NCI-H460 (cell line): ENCODE measurements at places on chromosomes 2 and 18.

GRCh38 chr2:128281852-128282245, 36.8 kb downstream of the HS6ST1 start:
- no peak for DNase-seq

DNA sequence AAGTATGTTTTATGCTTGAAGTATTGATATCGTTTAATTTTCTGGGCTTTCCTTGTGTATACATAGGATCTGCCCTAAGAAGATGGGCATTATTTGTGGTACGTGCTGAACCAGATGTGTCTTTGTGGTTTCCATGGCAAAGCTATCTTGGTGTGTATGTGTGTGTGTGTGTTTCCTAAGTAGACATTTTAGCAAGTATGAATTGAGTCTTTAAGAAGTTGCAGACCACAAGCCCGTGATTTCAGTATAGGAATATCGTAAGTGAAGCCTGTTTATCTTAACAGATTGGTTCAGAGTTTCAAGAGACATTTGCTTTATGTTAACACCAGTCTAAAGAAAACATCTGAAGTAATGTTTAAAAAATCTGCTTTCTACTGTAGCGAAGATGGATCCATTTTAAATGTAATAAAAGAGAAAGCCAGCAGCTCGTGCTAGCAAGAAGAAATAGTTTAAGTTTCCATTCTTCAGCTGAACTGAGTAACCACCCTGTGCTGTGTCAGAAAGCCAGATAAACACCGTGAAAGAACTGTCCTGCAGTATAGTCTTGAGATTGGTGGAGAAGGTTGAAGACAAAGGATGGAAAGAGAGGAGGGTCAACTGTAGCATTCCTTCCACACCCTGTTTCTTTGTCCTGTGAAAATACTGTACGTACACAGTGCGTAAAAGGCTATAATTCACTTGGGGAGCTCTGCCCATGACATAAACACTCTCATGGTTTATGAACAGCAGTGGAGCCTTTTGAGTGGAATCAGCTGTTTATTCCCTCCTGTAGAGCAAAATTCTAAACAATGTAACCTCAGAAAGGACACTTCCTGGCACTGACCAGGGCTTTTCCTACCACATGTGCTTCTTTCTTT, 91.9 kb upstream of the FOSL2 start:
- DNase-seq, result no peak

DNA sequence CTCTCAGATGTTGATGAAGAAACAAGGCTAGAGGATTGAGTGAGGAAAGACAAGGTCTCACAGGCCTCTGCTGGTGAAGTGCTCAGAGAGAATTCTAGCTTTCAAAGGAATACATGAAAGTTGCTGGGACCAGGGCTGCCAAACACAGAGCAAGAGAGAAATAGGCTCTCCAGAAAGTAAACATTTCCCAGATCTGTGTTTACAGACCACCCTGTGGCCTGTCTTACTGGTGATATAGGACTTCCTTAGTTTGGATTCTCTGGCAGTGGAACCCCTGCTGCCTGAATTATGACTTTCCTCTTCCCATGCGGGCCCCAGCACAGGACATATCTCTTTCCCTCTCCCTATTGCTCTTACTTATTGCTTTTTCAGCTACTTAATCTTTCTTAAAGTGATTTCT, 64.5 kb downstream of the TACR1 start:
- DNase-seq, result no peak

DNA sequence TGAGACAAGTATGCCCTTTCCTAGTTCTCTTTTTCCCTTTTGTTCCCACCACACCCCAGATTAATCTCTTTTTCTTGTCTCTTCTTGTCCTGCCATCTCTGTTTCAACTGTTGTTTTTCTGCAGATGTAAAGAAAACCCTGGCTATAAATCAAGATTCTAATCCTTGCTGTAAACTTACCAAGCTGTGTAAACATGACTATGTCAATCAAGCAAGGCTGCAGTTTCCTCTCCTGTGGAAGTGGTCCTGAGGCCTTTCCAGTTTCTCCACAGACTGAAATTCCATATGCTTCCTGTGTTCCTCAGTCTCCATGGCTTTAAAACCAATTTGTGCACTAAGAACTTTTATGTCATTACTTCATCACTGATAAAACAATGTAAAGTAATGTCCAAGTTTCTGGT, 288.8 kb upstream of the PIK3C3 start:
- no peak for DNase-seq

GRCh38 chr2:182767578-182767977, 51.5 kb downstream of the DNAJC10 start:
- peak; percentile 13 for DNase-seq

GRCh38 chr18:60047556-60047955, 147.8 kb downstream of the PMAIP1 start:
- no peak for DNase-seq

GRCh38 chr2:217475791-217476190, 527.0 kb downstream of the TNS1 start:
- no peak for DNase-seq

- no peak for DNase-seq
These were observed 18.2 kb downstream of the MPHOSPH10 start for GRCh38 chr2:71148506-71149063.

GRCh38 chr2:119823734-119824334, 64.1 kb downstream of the PTPN4 start:
- DNase-seq, result peak; percentile 30
